ENCODE measurements at places on chromosomes 5 and 9.
A peak's percentile ranks its signal among the peaks of the same experiment; 100 is the strongest.

- DNase-seq, result peak; percentile 78
Observed at GRCh38 chr9:12702160-12702758, 9.1 kb downstream of the TYRP1 start.

DNA sequence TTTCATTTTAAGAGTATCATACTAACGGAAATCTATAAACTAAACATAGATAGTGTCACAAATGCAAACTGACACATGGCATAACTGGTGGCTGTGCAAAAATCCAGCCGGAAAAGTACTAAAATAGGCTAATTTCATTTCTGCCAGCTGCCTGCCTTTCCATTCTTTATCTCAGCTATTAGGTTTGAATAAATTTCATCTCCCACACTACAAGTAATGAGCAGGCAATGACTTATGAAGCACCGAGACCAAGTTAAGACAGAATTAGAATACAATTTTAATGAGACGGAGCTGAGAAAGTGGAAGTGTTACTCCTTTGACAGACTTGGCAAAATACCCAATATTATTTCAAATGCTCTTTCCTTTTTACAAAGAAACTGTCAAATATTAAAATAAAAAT, 258.8 kb upstream of the ZNF608 start:
- no peak for DNase-seq

- DNase-seq, result no peak
Observed at GRCh38 chr9:84748112-84748511, 78.6 kb downstream of the NTRK2 start.

DNA sequence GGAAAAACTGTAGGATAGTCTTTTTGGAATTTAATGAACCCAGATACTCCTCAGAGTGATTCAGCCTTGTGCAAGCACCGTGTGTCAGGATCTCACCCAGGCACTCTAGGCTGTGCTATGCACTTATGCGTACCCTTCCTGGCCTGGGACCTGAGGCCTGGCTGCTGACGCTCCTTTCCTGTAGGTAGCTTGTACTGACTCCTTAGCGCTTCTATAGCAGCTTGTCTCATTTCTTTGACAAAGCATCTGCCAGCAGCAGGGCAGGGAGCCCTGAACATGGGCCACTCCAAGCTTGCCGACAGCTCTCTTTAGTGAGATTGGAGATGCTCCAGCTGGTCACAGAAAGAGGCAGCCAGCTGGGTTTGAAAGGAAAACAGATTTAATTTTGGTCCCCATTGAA, 147.3 kb downstream of the SGCD start:
- no peak for DNase-seq

DNA sequence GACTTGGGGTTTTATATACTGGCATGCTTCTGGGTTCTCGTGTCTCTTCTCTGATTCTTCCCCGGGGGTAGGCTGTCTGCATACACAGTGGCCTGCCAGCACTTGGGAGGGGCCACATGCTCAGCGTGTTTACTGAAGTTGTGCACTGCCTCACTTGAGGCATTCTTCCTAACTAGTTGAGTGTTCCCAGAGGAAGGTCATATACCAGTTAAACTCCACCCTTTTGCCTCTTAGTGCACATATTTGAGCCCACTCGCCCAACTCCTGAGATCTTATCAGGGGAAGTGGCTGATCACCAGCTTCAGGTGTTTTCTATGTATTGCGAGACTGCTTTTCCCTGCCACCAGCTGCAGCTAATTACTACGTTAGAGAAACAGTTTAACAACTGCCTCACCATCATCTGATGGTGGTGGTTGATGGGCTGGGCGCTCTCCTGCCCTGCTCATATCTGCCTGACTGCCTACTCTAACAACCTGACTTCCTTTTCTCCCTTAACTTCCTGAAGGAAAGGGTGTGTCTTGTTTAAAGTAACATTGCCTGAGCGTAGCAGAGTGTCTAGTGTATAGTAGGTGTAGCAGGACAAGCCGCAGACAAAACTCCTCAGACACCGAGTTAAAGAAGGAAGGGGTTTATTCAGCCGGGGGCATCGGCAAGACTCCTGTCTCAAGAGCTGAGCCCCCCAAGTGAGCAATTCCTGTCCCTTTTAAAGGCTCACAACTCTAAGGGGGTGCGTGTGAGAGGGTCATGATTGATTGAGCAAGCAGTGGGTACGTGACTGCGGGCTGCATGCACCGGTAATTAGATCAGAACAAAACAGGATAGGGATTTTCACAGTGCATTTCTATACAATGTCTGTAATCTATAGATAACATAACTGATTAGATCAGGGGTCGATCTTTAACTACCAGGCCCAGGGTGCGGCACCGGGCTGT, 60.1 kb upstream of the CLINT1 start:
- no peak for DNase-seq

DNA sequence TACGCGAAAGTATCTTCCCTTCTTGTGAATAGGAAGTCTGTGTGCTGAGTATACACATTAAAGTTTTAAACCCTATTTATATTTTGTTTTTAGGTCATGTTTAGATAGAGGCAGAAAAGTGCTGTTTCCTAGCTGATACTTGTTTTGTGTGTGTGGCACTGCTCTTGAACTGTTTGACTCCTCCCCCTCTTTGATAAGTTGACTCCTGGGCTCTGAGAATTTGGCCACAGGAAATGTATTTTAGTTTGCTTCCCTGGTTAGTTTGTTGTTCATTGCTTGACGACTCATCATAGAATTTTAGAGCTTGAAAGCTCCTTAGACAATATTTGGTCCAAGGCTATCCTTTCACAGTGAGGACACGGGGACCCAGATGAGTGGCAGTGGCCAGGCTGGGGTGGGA, 2.0 kb upstream of the CDC14B start:
- peak; percentile 30 for DNase-seq

Measured in ELR (cell line).